AG09319 (cell line): ENCODE measurements at places on chromosomes 2 and 18.

DNA sequence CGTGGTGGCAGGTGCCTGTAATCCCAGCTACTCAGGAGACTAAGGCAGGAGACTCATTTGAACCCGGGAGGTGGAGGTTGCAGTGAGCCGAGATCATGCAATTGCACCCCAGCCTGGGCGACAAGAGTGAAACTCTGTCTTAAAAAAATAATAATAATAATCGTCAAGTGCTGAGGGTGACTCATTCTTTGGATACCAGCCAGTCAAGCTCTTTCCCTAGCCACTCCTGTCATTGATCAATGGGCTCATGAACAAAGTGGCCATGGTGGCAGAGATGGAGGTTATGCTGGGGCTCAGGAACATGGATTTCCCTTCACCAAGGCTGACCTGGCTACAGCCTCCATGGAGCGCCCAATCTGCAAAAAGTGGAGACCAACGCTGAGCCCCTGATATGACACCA, 94.5 kb upstream of the HAAO start:
- DNase-seq, result no peak

GRCh38 chr2:172927641-172928357, 147.8 kb upstream of the MAP3K20 start:
- DNase-seq, result no peak

GRCh38 chr2:6177811-6178210, 485.6 kb downstream of the SOX11 start:
- DNase-seq, result no peak

DNA sequence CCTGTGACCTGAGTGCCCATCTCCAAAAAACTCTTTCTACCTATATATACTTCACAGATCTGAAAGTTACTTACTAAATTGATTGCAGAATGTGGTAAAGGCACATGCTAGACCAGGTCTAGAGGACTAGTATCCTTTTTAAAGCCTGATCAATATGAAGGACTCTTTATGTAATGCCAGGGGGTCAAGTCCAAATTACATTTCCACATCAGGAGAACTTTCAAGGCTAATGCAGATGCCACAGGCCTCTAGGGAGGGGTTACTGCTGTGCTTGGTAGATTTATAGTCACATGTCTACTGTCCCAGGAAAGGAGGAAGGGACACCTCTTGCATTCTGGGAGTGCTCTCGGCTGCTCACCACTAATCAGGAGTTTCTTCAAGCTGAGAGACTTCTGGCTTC, 118.4 kb upstream of the NOSTRIN start:
- no peak for DNase-seq

DNA sequence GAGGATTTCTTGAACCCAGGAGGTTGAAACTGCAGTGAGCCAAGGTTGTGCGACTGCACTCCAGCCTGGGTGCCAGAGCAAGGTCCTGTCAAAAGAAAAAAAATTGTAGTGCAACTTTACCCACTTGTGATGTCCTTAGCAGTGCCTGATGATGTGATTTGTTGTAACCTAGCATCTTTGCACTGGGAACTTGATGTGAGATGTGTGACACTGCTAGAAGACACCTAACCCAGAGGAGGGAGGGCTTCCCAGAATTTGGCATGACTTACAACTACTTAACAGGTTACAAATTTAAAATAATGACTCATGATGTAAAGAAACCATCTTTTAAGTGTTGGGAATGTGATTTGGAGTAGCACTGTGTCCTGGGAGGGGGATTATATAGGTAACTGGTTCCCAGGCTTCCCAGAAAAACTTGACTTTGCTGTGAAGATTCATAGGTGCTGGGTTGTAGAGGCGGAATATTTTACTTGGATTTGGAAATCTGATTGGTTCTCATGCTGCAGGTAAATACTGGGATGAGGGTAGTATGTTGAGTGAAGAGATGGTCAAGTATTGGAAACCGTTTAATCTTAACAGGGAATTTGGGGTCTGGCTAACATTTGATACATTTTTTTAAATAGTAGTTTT, 3.7 kb downstream of the EEF1B2 start:
- no peak for DNase-seq

DNA sequence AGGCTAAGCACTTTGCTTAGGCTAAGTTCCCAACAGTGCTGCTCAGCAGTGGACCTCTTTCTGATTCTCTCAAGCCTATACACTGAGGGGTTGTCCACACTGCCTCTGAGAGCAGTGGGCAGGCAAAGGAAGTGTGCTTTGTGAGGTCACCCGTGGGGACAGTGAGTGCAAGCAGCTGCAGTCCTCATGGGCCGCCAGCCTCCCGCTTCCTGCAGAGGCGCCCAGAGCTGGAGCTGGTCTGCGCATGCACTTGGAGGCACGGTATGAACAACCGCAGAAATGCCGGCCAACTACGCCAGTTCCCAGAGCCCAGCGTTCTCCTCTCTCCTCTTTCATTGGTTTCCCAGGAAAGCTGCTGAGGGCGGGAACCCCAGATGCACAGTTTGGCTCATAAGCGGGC, 149.5 kb upstream of the DLX2 start:
- no peak for DNase-seq

GRCh38 chr2:177639262-177639914, 246.8 kb downstream of the AGPS start:
- no peak for DNase-seq

GRCh38 chr18:13983506-13983905, 68.2 kb upstream of the MC2R start:
- no peak for DNase-seq

DNA sequence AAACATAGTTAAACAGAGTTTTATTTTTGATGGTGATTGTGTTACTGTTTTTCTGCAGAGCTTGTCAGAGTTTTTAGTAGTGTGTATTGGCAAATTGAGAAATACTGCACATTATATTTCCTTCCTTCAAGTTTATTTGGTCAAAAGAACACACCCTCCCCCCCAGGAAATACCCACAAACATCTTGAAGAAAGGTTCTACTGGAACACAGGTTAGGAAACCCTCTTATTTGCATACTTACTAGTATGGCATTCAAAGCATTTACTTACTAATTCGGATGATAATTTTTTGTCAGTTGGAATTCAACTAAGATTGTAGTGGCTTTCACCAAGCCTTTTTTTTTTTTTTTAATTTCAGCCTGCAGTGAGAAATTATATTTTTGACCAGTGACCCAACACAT, 9.1 kb downstream of the CAB39 start:
- no peak for DNase-seq

DNA sequence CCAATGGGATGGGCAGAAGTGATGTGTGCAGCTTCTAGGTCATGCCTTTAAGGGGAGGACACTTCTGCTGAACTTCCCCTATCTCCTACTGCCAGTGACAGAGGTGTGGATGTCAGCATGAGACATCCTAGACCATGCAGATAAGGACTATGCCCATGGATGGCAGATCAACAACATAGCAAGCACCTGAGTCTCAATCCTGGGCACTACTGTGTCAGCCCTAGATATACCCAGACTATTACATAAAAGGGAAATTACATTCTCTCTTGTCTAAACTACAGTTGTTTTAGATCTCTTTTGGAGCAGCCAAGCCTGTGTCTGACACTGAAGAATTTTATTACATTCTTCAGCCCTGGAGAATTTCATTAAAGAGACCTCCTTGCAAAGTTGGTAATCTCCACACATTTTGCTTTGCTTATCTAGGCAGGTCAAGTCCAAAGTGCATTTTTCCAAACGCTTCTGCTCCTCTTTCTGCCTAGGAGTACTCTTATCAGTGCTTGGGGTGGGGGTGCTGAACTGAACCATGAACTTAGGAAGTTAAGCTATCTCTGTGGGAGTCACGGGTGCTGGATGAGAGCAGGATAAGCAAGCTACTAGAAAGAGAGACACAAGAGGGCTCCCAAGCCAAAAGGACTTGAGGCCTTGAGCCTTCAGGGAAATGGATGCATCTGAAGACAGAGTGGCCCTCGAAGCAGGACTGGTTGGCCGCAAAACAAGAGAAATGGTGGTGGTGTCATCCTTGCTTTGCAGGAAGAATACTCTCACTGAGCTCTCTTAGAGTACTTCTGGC, 95.2 kb upstream of the SPRED2 start:
- no peak for DNase-seq

DNA sequence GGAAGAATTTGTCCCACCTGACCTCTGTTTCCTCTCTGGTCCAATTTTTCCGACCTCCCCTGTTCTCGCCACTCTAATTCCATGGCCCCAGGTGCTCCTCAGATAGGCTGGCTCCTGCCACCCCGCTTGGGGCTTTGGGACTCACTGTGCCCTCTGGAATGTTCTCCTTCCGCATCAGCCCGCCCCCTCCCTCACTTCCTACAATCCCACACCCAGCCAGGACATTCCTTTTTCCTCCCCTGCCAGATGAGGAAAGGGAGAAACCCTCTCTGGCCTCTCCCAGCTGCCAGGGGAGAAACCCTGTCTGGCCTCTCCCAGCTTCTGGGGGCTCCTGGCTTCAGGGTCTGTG, 3.1 kb upstream of the OR6B2 start:
- no peak for DNase-seq
